ENCODE measurements at places on chromosomes 2 and 18. TPM values are rescaled to one million over a fixed set of nuclear protein-coding genes. Genes with fewer than 3 reads are reported as not detected.

DNA sequence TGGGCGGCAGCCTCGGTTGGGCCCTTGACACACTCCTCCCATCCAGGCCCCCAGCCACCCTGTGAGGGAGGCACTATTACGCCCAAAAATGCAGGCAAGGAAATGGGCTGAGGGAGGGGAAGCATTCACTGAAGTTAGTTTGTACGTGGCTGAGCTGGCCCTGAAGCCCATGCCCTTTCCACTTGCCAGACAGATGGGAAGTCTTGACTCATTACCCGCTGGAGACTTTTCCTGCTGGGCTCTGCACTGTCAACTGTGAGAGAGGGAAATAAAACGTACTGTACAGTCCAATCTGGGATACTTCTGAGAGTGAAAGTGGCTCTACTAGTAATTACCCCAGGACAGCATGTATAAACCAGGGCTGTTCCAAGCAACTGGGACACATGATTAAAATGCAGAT lies 125.9 kb downstream of the MSH2 start:
- DNase-seq: no peak
- no peaks in the 10 kb centered on the region for H3K36me3 ChIP-seq
- no peaks in the 10 kb centered on the region for H3K4me1 ChIP-seq
- no peak overlapping the region for H3K4me3 ChIP-seq

- no peaks in the 10 kb centered on the region for H3K4me1 ChIP-seq
- no peaks in the 10 kb centered on the region for H3K36me3 ChIP-seq
- no peaks in the 10 kb centered on the region for H3K27me3 ChIP-seq
- no peak for DNase-seq
- H3K4me3 ChIP-seq: no peak overlapping the region
Measured at GRCh38 chr2:208570851-208571763, 164.5 kb downstream of the PTH2R start.

DNA sequence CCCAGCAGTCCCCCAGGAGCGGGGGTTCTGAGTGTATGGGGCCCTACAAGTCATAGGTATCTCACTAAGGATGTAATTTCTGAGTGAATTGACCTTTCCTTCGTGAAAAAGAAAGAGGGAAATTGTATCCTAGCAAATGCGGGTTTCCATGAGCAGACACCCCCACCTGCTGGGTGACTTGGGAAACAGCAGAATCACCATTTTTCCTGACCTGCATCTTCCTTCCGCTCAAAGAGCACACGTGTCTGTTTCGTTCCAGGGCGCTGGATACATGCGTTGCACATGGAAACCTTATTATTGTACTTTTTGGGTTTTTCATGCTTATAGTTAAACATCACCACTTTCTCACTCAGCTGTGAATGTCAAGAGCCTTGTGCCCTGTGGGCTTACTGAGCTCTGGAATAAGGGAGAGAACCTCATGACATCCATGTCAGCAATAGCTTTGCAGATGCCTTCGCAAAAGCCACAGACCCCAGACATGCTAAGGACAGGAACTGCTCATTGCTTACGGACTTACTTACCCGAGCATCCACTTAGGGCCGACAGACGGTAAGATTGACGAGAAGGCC lies 132.8 kb downstream of the TPO start:
- no peak for DNase-seq
- no peaks in the 10 kb centered on the region for H3K4me1 ChIP-seq
- H3K27ac ChIP-seq: no peak overlapping the region

- H3K36me3 ChIP-seq: no peaks in the 10 kb centered on the region
- H3K27me3 ChIP-seq: no peaks in the 10 kb centered on the region
- DNase-seq: no peak
- H3K4me3 ChIP-seq: no peak overlapping the region
- H3K27ac ChIP-seq: no peak overlapping the region
Measured at GRCh38 chr2:104716061-104716460, 137.9 kb upstream of the POU3F3 start.

GRCh38 chr2:37453027-37453426 lies 108.6 kb downstream of the QPCT start:
- H3K27ac ChIP-seq: no peak overlapping the region
- DNase-seq: no peak
- no peaks in the 10 kb centered on the region for H3K4me1 ChIP-seq
- no peak overlapping the region for H3K4me3 ChIP-seq

- H3K4me1 ChIP-seq: no peaks in the 10 kb centered on the region
- H3K4me3 ChIP-seq: no peak overlapping the region
- no peaks in the 10 kb centered on the region for H3K27me3 ChIP-seq
- DNase-seq: no peak
- no peaks in the 10 kb centered on the region for H3K36me3 ChIP-seq
- H3K27ac ChIP-seq: no peak overlapping the region
Measured at GRCh38 chr2:217407362-217407761, 547.5 kb upstream of the TNP1 start.

The SLC16A14 gene
- total RNA-seq: 7.9 TPM

The ERLEC1 gene
- 51.9 TPM for total RNA-seq

All from colonic mucosa (tissue), 4 donors.